ENCODE measurements at places on chromosomes 5 and 9.

DNA sequence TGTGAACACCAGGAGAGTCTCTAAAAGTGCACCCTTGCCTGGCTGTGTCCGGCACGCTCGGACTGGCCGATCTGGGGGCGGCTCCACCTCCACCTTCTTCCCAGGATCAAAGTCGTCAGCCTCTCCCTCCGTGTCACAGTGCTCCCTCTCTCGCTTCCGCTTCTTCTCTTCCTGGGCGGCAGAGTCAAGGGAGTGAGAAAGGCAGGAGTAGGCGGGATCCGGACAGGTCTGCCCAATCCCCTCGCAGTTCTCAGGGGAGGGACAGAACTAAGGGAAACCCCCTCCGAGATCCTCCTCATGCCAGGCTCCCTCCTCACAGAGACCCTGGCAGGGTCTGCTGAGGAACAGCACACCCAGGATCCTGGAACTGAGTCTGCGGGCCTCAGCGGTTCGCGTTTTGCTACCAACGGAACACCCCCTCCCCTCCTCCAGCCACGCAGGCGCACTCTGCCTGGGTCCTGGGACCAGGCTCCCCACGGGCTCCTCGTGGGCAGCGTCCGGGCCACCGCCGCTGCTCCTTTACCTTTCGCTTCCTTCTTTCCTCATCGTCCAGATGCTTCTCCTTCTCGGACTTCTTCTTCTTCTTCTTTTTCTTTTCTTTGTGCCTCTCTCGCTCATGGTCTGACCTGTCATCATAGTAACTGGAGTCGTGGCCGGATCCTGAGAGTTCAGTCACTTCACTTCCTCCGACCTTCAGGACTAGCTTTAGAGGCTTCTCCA, 1.3 kb downstream of the BRD9 start:
- no peak for DNase-seq

GRCh38 chr5:164012371-164012770, 507.0 kb downstream of the MAT2B start:
- no peak for DNase-seq

DNA sequence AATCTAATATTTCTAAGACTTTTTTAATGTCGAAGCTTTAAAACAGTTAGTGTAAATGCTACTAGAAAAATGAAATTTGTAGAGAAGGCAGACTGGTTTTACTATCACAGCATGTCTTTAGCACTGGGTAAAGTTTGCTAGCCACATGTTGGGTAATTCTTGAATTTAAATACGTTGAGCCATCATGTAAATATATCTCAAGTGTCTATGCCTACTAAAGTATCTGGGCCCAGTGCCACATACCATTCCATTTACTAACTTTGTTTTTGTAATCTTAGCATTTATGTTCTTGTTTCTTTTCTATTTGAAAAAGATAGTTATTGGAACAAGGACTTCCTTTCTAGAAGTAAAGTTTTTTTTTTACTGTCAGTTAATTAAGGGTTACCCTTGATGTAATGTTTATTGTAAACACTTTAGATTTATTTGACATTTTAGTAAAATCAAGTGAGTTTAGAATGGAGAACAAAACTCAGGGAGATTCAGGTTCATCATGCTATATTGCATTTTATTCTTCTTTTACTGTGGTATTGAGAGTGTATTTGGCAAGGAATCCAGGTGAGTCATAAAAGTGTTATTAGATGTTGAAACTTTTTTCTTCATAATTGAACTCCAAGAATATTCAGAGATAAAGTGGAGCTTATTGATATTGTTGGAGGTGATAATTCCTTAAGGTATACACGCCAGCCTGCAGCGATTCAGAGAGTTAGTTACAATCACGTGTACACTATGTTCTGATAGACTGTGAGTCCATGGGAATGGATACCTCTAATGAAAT, 182.4 kb downstream of the CCDC171 start:
- DNase-seq: no peak

DNA sequence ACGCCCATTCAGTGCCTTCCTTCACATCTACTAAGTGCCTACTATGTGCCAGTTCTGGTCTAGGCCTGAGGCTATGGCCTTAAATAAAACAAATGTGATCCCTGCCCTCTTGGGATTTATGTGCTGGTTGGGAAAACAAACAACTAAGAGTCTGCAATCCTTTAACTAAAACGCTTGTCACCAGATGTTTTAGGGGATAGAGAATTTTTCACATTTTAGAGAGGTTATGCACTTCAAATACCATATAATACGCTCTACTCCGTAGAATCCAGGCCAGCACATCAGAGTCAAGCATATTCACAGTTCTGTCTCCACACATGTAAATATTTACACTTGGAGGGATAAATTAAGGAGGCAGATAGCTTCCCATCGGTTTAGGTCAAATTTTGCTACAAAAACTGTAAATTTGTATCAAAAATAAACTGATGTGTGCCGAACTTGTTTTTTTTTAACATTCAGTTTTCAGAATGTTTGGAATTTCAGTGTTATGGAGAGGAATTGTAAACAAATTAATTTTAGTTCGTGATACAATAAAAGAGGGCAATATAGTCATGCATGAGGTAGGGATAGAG, 22.0 kb upstream of the ADRA1B start:
- DNase-seq: no peak

- no peak for DNase-seq
These were observed 4.7 kb upstream of the CNTFR start for GRCh38 chr9:34594177-34594576.

DNA sequence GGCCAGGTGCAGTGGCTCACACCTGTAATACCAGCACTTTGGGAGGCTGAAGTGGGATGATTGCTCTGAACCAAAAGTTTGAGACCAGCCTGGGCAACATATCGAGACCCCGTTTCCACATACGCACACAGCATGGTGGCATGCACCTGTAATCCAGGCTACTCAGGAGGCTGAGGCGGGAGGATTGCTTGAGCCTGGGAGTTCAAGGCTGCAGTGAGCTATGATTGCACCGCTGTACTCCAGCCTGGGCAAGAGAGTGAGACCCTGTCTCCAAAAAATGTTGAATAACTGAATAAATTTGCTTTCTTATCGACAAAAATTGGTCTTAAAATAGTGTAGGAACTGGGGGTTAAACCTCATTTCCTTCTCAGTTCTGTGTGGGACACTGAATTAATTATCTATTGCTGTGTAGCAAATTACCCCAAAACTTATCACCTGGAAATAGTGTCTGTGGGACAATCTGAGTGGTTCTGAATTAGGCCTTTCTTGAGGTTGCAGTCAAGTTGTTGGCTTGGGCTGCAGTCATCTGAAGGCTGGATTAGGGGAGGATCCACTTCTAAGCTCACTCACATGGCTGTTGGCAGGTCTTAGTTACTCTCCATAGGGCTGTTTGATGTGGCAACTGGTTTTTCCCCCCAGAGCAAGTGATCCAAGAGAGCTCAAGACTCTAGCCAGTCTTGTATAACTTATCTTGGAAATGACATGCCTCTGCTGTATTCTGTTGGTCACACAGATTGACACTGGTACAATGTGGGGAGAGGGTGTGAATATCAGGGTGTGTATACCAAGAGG, 2.0 kb downstream of the SNX30 start:
- DNase-seq: no peak

All from bone marrow (tissue), 2 donors.